Activated CD4-positive, alpha-beta T cell treated with anti-CD3 and anti-CD28 coated beads, Interleukin-10, Interleukin-2, amounts not matched to agents 100 ng/mL and 50 ng/mL, durations not matched to agents 16 hours and 8 hours (primary cell): ENCODE measurements at places on chromosomes 1 and 21.

GRCh38 chr1:197768014-197768805 is 7.1 kb downstream of the DENND1B start:
- DNase-seq = no peak

DNA sequence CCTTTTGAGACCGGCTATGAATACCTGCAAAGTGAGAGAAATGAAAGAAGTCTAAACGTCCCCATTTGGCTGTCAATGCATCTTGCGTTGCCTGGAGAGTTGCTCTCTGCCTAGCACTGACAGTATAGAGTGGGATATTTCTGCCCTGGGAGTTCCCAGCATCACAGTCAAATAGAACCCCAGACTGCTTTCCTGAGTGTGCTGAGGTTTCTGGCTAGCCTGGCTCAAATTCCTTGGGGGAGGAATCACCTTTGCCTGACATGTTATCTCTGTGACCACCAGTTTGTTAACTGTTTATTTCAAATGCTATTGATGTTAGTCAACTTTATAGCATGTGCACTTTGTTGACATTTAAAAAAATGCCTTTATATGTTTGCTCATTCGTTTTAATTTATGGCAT is 212.0 kb upstream of the FAM78B start:
- DNase-seq = no peak

DNA sequence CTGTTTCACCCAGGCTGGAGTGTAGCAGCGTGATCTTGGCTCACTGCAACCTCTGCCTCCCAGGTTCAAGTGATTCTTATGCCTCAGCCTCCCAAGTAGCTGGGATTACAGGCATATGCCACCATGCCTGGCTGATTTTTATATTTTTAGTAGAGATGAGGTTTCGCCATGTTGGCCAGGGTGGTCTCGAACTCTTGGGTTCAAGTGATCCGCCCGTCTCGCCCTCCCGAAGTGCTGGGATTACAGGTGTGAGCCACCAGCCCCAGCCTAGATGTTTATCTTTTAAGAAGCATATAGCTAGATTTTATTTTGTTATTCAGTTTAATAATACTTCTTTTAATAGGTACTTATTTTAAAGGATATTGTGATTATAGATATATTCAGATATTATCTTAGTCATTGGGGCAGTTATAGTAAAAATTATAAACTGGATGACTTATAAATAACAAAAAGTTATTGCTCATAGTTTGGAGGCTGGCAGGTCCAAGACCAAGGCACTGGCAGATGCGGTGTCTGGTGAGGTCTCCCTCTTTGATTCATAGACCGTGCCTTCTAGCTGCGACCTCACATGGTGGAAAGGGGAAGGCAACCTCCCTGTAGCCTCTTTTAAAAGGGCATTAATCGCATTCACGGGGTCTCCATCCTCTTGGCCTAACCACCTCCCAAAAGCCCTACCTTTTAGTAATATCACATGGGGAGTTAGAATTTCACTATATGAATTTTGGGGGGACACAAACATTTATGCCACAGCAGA is 3.1 kb upstream of the KCNE2 start:
- DNase-seq = no peak

GRCh38 chr1:149916193-149916897 is 1.3 kb downstream of the SV2A start:
- DNase-seq = no peak

- no peak for DNase-seq
Measured at GRCh38 chr21:38175306-38175705, 81.5 kb upstream of the KCNJ15 start.

DNA sequence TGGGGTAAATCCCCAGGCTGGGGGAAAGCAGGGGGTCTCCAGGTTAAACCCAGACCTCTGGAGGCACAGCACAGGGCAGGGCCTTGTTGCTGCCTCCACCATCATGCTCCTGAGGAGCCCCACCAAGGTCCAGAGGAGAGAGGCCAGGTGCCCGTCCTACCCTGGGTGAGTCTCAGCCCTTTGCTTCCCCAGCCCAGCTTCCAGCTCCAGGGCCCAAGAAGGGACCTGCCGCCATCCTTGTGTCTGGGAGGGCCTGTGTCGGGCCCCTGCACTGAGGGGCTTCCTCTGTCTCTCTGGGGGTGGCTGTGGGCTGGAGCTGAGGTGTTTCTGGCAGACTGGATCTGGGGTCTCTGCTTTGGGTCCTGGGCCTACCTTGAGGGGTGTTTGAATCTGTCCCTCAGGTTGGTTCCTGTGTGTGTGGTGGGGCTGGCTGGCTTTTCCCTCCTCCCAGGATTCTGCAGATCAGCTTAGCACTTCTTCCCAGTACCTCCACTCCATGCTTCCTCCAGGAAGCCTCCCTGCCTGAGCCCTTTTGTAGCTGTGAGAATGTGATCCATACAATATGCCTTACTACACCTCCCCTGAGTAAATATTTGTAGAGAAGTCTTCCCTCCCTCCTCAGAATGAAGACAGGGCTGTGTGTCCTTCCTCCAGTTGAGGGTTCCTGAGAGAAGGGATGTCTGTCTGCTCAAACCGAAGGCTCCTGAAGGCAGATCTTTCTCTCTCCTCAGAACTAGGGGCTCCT is 6.2 kb downstream of the GPR3 start:
- no peak for DNase-seq

- DNase-seq = no peak
Measured at GRCh38 chr21:38577887-38578286, 79.6 kb upstream of the ERG start.

DNA sequence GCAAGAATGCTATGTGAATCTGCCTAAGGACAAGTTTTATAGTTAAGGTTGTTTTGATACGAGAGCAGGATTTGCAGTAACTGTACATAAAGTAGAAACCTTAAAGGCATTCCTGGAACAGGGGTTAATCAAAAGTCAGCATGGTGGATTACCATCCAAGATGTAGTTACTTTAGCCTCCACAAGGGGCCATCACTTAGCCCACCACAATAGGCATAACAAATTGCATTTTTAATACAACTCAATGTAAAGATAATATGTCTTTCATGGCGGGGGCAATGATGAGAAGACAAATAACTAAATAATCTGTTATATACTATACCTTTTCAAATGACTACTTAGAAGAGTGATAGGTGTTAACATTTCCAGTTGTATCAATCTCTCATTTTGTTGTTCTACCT is 611.2 kb upstream of the ADGRL4 start:
- DNase-seq = no peak

GRCh38 chr1:221786647-221787046 is 44.8 kb upstream of the DUSP10 start:
- DNase-seq = no peak

DNA sequence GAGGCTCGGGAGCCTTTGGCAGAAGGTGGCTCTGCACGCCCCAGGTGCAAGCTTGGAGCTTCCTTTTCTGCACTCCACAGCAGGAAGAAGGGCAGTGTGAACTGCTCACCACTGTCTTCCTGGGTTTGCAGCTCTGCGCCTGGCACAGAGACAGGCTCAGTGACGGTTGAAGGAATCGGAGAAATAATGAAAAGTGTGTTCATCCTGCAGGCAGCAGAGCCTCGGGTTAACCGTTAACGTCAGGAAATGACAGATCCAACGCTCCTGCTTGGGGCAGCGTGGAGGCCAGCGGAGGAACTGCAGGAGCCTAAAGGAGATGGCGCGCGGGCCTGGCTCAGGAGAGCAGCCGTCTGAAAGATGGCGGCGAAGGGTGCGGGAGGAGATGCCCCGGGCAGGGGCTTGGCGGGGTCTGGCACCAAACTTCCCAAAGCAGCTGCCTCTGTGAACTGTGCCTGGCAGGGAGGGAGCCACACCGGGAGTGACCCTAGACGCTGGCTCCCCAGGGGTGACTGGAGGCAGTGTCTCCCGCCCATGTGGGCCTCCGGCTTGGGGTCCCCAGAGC is 10.9 kb upstream of the SAMD11 start:
- no peak for DNase-seq

- DNase-seq = no peak
Measured at GRCh38 chr1:173451981-173452380, 25.2 kb upstream of the PRDX6 start.

GRCh38 chr1:205020466-205020865 is 22.5 kb upstream of the CNTN2 start:
- no peak for DNase-seq

- DNase-seq = no peak
Measured at GRCh38 chr21:39188521-39189139, 5.4 kb upstream of the PSMG1 start.

DNA sequence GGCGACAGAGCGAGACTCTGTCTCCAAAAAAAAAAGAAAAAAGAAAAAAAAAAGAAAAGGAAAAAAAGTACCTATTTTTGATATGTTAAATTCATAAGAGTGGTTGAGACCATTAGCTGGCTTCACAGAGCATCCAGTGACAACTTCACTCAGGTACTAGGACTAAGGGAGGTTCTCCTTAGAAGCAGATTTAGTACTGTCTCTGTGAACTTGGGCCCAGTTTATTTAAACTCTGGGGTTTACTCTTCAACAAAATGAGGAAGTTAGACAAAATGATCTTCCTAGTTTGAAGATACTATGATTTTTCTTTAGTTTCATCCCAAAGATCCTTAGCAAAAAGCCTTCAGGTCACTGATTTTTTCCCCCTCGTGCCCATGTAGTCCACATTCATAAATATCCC is 21.2 kb downstream of the MACO1 start:
- no peak for DNase-seq

DNA sequence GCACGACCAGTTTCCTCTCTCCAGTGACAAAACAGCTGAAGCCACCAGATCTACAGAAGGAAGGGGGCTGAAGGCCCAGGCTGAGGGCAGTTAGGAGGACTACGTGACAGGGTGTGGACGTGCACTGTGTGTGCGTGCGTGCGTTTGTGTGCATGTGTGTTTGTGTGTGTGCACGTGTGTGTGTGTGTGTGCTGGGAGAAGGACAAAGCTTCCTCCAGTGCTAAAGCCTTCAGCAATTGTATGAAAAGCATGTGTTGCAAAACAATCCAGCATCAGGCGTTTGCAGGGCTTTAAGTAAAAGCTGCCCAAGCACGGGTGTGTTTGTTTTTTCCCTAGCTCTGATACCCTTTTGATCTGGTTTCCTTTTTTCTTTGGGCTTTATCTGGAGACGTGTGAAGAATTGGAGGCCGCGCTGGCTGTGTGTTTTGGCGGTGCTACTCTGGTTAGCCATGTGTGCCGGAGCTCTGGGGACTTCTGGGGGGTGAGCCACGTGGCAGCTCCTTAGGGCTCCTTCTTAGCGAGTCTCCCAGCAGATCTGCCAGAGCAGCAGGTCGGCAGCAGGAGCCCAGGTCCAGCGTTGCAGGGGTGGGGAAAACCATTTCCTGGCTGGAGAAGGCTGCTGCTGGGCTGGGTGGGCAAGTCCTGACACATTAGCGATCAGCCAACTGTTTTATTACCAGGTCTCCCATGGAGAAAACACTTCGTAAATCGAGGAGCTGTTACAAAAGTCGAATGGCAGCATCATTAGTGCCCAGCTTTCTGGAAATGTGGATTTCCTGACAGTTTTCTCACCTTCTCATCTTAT is 73.4 kb downstream of the UCK2 start:
- no peak for DNase-seq

DNA sequence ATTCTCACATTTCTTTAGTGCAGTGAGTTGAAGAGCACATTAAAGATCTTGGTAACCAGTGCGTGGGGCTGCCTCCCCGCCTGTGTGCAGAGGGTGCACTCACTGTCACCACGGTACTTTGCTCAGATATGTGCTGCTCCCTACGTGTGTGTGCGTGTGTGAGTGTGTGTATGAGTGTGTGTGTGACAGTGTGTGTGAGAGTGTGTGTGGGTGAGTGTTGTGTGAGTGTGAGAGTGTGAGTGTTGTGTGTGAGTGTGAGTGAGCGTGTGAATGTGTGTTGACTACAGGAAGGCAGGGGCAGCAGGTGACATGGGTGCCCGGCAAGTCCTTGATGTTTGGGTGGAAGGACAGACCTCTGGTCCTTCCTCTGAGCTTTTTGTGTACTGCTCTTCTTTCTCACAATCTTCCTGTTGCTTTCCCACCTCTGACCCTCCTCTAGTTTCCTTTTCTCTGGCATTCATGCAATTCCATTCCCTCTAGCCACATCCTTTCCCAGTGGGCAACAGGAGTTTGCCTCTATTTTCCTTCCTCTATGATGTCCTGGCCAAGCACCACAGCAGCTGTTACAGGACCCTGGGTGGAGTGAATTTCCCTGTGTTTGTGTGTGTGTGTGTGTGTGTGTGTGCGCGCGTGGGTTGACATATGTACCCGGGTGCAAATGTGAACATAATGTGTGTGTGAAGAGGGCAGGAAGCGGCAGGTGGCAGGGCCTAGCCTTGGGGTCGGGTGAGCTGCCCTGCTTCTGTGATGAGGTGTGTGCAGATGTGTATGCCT is 19.8 kb downstream of the LHX4 start:
- no peak for DNase-seq

GRCh38 chr1:177206831-177207355 is 36.1 kb downstream of the BRINP2 start:
- DNase-seq = no peak

DNA sequence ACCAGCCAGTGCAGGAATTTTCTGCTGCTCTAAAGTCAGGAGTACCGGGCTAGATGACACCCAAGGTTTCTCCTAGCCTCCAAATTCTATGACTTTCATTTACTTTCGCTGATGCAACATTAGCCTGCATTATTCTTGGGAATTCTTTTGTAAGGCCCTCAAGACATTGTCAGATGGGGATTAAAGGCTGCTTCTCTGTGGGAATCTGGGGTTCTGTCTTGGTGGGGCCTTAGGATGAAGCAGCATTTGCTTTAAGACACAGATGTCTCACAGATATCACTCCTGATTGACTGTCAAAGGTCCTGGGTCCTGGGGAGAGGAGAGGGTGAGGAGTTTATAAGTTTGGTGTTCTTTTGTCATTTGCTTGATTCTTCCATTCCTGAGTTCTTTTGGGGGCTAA is 11.6 kb downstream of the PKP1 start:
- DNase-seq = no peak

DNA sequence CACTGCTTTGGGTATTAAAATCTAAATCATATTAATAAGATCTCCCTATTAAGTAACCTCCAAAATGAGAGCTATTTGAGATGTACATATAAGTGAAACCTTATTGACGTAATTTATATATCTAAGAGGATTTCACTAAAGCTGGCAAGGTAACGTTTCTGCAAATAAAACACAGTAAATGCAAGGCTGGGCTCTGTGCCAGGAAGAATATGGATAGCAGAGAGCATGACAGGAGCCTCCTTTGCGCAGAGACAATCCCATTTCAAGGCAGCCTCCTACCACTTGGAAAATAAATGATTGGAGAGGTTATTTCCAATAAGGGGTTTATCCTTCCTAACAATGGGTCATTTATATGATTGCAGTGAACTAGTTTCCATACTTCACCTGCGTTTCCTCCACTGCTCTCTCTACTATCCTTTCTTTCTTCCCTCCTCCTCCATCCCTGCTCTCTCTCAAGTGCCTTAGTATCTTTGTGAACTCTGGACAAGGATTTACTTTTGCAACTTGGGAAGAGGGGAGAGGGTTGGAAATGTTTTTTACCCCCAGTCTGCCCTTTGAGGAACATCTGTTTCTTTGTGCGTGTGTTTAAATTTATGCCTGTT is 3.0 kb upstream of the NFIA start:
- no peak for DNase-seq

- DNase-seq = no peak
Measured at GRCh38 chr1:119978018-119978505, 81.7 kb upstream of the ADAM30 start.

DNA sequence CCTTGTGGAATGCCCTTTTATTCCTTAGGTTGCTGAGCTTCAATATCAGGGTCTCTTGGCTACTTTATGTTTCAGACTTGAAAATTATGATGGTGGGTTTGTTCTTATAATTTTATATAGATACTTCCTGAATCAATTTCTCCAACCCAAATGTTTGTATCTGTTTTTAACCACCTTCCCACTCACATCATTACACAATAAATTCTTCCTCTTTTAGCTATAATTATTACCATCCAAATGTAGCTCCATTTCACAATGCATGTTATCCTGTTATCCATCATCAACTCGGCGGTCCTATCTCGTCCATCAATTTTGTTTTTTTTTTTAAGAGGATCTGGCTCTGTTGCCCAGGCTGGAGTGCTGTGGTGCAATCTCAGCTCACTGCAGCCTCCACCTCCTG is 357.6 kb upstream of the ZP4 start:
- DNase-seq = no peak
